ENCODE measurements at places on chromosomes 11 and 22.

DNA sequence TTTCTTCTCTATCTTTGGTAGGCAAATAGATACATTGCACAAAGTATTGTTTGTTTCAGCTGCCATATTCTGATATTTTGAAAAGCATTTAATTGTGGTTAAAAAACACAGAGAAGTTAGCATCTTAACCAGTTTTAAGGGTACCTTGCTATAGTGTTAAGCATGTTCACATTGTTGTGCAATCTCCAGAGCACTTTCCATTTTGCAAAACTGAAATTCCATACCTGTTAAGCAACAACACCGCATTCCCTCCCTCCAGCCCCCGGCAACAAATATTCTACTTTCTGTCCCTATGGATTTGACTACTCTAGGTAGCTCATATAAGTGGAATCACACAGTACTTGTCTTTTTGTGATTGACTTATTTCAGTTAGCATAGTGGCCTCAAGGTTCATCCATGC is 33.9 kb downstream of the CNTF start:
- DNase-seq = no peak

DNA sequence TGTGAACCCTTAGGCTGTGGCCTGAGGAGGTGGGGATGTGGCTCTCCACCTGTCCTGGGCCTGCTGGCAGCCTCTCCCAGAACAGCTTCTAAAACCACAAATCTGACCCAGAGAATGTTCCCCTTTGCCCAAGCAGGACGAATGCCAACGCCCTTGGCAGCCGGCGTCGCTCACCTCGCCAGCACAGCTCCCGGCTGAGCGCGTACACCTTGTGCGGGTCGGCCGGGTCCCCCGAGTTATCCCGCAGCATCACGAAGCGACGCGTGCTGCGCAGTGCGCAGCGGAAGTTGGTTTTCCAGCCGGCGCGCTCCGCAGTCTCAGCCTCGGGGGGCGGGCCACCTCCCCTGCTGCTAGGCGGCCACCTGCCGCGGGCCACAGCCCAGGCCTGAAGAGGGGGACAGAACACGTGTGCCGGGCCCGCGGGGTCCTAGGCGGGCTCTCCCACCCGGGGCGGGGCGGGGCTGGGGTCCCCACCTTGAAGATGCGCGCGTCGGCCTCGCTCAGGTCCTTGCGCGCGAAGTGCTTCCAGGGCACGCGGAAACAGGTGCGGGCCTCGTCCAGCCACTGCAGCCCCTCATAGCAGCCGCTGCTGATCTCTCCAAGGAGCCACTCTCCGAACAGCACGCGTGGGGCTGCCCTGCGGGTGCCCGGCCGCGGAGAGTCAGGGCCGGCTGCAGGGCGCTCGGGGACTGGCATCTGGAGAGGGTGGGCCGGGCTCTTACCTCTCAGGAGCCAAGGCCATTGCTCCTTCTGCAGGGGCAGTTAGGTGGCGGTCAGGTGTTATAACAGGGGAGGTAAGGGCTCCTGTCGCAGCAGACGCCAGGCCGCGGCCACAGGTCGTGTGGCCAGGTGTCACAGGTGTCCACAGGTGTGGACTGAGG is 887 bp downstream of the IRF7 start:
- no peak for DNase-seq

GRCh38 chr22:36506637-36507517 is at the start of gene FOXRED2:
FOXRED2 (minus strand) TSS chr22:36507040; CDS start chr22:36506422, 618 bp downstream.
- DNase-seq = peak; percentile 67

GRCh38 chr11:73518195-73518594 is 79.7 kb downstream of the FAM168A start:
- DNase-seq = no peak

- DNase-seq = no peak
Observed at GRCh38 chr11:73291196-73291595, 16.9 kb upstream of the ARHGEF17 start.

- no peak for DNase-seq
Observed at GRCh38 chr22:37733625-37734401, 37.0 kb downstream of the TRIOBP start.

DNA sequence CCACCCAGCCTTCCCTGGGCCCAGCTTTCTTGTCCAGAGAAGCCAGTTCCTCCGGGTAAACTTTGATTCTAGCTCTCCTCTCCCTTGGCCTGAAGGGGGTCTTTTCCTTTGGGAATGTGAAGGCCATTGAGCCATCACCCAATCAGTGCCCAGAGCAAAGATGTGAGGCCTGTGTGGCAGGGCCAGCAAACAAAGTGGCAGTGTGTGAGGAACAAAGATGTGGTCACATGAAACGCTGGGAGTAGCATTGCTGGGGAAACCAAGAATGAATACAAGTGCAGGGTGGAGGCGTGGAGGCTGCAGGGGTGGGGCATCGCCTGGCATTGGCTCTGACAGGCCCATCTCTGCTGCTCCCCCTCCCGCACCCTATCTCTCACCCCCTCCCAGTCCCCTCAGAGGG is 91.9 kb upstream of the BID start:
- DNase-seq = no peak

- no peak for DNase-seq
Observed at GRCh38 chr11:115590254-115590653, 86.0 kb upstream of the CADM1 start.

DNA sequence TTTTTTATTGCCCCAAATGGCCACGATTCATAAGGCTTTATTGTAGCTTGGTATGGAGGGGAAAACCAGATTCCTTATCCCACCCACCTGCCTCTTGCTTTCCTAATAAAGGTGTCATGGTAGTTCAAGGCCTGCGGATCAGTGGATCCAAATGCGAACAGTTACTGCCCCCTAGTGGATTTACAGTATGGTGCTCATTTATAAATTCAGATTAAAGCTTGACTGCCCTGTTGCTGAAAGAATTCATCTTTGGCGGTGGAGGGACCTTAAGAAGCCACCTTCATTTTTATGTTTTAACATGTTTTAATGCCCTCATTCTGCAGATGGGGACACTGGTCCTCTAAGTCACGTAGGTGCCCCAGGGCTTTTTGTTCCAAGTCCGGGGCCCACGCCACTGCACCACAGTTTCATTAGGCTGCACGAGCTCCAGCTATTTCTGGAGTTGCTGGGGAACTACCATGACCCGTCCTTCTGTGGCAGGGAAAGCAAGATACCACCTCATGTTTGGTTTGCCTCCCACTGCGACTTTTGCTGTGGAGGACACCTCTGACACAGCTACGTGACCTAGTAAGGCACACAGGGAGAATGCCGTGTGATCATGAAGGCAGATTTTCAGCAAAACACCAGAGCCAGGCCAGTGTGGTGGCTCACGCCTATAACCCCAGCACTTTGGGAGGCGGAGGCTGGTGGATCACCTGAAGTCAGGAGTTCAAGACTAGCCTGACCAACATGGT is 15.6 kb upstream of the INCENP start:
- DNase-seq = peak; percentile 78

DNA sequence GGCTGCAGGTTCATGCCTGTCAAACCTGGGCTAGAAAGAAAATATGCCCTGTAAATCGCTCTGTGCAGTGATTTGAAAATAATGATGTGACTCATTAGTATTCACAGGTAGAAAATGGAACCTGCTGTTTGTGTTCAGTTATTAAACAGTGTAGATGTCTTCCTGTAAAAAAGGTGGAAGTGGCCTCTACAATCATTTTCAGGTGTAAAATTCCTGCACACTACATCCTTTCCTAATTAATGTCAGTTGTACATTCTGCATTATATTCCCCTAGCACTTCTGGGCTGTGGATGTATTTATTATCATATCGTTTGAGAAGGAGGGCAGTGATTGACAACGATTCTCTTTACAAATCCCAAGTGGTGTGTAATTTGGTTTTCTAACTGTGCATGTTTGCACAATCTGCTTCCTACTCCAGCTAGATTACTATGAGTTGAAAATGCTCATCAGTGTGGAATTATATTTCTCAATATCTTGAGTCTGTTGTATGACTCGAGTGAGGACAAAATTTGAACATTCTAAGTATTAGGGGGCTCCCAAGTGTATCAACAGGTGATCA is 454.0 kb upstream of the DDI1 start:
- DNase-seq = no peak

DNA sequence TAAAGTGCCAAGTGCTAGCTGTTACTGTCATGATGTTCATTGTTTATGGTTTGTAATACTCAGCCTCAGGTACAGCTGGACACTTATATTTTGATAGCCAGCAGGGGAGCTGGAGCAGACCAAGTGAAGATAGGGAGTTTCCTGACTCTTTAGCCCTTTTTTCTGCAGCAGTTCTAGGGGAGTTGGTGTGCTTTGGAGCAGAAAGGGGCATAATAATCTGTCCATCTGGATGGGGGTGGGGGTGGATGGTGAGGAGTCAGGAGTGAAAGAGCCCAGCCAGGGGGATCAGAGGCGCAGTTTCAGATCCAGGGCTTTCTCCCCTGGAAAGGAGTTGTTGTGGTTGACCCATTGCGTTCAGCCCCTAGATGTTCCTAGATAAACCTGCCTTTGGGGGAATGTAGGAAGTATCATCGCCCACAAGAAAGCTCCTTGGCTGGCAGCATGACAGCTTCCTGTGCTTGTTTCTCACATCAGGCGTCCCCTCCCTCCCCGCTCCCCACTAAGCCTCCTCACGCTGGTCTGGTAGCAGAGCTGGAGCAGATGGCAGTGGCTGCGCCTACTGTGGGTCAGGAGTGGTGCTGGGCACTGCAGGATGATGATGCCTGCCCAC is 41.9 kb downstream of the MED15 start:
- no peak for DNase-seq

DNA sequence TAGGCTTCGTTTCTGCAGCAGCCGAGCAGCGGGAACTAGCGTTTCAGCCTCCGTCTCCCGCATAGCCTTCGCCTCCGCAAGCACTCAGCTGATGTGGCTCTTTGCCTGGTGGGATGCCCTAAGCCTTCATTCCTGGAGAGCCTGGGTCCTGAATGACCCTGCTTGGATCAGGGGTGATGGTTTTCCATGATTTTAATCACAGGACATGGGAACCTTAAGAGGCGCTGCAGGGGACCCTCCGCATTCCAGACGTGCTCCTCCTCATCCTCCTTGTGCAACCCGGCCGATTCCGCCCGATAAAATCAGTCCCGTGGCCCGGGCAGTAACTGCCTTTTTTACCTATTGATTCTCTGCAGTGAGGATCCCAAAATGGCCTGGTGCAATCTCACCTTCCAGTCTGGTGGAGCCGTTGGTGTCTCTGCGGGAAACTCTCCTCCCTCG is 8.2 kb downstream of the C11orf21 start:
- DNase-seq = no peak

DNA sequence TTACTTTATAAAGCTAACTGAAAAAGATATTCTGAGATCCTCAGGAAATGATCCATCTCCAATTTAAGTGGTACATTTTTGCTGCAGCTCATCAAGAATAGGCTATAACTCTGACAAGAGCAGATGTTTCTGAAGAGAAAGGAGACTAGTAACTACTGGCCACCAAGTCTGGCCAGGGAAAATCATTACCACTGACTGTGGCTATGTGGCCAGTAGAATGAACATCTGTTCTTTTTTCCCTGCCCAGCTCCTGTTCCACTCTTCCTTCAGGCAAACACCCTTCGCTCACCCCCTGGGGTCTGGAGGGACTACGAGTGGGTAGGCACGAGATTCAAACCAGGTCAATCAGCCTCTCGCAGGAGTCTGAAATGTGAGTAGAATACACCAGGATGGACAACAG is 23.9 kb downstream of the TMEM123 start:
- DNase-seq = no peak

GRCh38 chr11:96317985-96318384 is 25.0 kb downstream of the MAML2 start:
- no peak for DNase-seq

DNA sequence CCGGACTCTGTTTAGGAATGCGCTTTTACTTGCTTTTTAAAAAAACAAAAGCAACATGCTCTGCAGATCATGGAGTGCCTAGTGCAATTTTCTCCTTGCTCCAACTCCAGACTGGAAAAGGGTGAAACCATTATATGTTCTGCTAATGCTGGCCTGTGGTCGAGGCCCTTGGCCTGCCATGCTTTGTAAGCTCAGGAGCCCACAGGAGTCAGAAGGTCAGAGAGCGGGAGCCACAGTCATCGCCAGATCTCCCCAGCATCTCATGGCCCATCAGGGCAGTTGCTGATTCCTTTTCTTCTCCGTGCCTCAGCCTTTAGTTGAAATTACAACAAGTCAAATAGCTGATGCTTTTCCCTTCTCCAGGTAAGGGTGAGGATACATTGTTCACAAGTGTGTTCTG is 80.3 kb downstream of the DDIAS start:
- DNase-seq = no peak

DNA sequence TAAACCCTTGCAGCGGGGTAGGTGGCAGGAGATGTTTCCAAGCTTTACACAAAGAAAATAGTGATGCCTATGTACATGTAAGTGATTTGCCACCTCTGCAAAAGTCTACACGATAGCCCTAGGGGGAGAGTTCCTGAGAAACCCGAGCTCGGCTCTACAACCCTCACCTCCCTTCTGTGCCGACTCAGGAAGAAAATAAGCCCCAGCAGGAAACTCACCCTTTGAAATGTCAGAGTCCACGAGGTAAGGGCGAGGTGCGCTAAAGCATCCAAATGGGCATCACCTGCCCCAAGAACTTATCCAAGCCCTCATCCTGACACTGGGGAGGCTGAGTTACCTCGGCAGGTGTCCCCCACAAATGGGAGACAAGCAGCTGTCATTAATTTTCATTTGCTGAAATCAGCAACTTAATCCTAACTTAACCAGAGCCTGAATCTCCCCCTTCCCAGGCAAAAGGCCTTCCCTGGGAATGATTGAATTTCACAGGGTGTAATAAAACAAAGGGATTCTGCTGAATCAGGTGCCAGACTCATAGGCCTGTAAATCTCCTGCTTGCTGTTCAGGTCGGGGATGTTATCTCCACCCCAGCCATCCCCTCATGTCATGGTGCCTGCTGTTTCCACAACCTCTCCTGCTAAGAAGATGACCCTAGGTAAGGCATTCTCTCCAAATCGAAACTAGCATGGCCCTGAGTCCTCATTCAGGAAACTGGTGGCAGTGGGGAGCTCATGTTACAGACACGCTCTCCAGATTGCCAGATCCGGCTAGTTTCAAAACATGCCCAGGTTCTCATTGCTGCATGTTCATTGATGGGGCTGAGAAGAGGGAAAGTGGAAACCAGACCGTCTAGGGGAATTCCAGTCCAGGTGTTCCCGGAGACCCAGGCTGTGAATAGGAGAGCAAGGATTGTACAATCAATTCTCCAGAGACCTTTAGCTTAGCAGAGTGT is 105.3 kb upstream of the KIRREL3 start:
- DNase-seq = no peak

GRCh38 chr22:27024982-27025381 is 367.6 kb downstream of the MIAT start:
- no peak for DNase-seq

- peak; percentile 78 for DNase-seq
Observed at GRCh38 chr22:19429950-19430889, 1.3 kb downstream of the HIRA start.

Measured in fibroblast of lung (primary cell).